ENCODE measurements at places on chromosomes 2 and 18.

DNA sequence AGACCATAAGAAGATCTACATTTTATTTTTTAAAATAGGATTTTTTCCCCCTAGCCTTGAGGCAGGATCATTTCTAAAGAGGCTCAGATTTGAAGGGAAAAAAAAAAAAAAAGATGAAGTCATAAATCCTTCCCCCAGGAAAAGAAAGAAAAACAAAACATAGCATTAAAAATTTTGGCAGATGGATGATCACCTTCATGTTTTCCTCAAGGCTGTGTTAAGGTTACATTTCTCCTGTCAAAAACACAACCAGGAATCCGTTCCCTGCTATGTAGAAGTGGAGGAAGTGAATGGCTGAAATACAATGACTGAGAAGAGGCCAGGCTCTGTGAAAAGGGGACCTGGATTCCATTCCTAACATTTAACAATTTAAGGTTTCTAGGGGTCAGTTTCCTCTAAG lies 56.2 kb downstream of the EPHA4 start:
- DNase-seq: no peak

GRCh38 chr2:133377021-133377481 lies 191.2 kb downstream of the NCKAP5 start:
- no peak for DNase-seq

DNA sequence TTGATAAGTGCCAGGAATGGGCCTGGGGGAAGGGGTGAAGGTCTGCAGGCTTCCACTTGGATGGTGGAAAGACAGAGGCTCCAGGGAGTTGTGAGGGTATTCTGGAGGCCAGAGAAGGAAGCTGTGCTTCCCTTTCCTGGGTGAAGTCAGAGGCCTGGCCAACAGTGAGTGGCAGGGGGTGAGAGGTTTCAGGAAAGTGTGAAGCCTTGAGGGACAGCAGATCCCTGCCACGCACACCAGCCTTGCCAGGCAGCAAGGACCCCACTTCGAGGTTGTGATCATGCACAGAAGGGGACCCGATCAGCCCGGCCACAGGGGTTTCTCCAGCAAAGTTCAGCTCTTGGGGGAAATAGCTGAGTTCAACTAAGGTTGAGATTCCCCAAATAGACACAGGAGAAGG lies 66.5 kb downstream of the SMAD7 start:
- DNase-seq: no peak

DNA sequence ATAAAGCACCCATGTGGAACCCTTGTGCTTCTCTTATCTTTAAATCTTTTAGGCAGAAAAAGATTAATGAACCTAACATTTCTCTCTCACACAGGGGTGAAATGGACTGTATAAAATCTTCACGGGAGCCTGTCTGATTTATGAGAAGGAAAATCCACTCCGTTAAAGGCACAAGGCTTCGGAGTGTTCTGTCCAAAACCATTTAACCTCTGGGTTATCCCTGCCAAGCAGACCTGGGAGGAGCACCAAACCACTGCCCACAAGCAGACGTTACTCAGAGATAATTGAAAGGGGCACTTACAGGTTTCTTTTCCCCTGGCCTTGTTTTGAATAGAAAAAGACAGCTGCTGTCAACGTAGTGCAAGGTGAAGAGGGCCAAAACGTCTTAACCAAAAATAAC lies 184.4 kb upstream of the DOK6 start:
- no peak for DNase-seq

DNA sequence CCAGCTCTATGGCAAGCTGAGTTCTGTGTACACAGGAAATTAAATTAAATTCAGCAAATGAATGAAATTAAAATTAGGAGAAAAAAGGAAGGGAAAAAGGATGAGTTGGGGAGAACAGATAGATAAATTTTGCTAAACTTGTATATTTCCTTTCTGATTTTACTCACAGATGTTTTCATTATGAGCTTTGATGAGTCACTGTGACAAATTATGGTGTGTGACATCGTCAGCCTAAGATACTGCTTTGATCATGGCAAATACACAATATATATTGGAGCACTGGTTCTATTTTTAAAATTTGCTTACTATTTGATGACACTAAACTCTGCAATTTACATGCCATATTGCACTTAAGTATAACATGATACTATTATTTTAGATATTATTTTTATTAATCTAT lies 464.6 kb upstream of the SPHKAP start:
- no peak for DNase-seq

DNA sequence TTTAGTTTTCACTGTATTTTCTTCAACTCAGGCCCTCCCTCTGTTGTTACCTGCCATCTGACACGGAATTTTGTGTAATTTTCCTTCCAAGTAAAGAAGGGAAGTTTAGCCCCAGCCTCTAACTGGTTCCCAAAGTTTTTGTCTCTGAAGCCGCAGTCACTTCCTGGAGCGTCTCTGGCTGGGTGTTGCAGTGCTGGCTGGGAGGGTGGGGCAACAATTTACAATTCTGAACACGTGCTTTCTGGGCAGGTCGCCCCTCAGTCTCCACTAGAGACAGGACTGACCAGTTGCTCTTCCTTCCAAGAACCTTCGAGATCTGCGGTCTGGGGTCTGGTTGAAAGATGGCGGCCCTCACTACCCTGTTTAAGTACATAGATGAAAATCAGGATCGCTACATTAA lies 3.5 kb downstream of the CNDP2 start:
- DNase-seq: peak; percentile 12

GRCh38 chr2:193584522-193584938 lies 1389.8 kb upstream of the TMEFF2 start:
- DNase-seq: no peak

DNA sequence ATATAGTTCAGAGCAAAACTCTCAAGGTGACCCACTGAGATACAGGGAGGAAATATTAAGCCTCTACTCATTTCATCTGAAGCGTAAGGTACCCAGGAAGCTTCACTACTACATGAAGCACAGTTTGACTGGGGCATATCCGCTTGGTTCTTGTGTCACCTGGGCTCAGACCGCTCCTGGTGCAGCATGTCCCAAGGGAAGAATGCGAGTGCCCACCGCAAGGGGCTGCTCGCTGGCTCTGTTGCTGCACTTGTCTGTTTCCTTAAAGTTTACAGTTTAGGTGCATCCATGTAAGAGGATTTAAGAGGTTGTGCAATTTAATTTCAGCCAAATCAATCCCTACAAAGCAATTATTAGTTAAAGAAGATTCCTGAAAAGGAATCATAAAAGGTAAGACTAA lies 507.8 kb downstream of the FBXO15 start:
- no peak for DNase-seq

GRCh38 chr2:177275743-177276055 lies 11.2 kb upstream of the NFE2L2 start:
- no peak for DNase-seq

DNA sequence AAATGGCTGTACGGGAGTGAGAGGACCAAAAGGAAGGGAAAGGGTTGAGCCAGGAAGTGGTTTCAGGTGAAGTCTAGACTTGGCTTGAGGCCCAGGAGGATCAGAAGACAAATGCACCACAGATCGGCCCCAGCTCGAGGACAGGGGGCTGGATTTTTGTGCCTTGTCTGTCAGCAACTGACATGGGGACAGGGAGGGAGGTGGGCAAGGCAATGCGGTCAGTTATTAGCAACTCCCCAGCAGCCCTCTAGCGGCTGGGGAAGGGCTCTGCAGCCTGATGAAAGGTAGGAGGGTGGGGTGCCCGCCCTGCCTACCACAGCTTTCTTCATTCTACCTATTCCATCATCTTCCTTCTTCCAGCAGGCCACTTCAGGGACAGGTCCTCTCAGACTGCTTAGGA lies 50.0 kb downstream of the CPO start:
- DNase-seq: no peak

DNA sequence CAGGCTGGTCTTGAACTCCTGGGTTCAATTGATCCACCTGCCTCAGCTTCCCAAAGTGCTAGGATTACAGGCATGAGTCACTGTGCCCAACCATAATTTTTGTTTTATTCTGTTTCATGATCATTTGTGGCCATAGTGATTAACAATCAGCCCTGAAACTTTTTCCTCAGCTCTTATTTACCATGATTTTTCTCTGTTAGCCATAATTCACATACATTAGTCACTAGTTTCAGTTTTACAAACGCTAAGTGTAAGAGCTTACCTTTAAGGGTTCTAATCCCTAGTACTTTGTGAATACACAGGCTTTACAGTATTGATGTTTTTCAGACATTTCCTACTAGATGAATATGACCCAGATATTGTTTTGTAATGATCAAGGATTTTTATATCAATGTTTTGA lies 216.1 kb downstream of the DPP4 start:
- no peak for DNase-seq

DNA sequence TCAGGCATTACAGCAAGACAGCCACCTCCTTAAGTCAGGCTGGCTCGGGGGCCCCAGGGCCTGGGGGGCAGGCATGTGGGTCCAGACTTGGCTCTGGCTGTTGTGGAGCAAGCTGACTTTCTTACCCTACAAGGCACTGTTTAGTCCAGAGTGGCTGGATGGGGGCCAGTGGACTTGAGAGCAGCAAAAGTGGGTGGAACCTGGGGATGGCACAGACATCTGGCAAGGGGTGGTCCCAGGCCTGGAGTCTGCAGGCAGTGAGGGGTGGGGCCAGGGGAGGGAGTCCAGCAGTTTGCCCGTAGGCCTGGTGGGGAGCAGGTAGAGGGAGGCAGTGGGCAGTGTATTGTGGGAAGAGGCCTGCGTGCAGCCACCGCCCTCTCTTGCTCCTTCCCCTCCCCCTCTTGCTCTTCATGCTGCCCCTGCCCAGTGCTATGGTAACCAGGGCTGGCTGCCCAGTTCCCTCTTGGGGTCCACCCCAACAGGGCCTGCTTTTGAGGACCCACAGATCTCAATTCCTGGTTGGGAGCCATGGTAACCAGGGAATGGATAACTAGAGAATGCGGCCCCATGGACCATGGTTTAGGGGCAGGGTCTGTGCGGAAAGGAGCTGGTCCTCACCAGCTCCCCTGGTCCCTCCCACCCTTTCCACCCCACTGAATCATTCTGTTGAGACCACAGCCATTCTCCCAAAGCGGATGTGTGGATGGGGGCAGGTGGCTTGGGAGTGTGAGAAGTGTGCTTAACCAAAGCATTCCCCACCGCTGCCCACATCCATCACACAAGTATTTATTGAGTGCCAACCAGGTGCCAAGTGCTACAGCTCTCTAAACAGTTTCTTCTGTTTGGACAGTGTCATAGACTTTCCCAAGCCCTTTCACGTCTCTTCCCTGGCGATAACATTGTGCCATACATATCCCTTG lies 19.3 kb downstream of the SPEG start:
- no peak for DNase-seq

All from stimulated activated CD8-positive, alpha-beta memory T cell treated with anti-CD3 and anti-CD28 coated beads, Interleukin-15, amount 100 ng/mL, for 4 hours (primary cell).